ENCODE measurements at places on chromosomes 11 and 22. TPM values are rescaled to one million over a fixed set of nuclear protein-coding genes. Genes with fewer than 3 reads are reported as not detected.

GRCh38 chr11:94184846-94185245, 56.2 kb downstream of the PANX1 start:
- no peak for DNase-seq

GRCh38 chr11:101583251-101584128, at the start of gene TRPC6:
TSS of gene TRPC6 (minus strand) at chr11:101584007. CDS start at chr11:101583503, 504 bp downstream.
- DNase-seq, result peak; percentile 35

Gene SLC22A25
- not detected for total RNA-seq

GRCh38 chr11:66075273-66075672, 5.2 kb downstream of the PACS1 start:
- DNase-seq, result no peak

Gene VWCE
- total RNA-seq, result 25.3 TPM

DNA sequence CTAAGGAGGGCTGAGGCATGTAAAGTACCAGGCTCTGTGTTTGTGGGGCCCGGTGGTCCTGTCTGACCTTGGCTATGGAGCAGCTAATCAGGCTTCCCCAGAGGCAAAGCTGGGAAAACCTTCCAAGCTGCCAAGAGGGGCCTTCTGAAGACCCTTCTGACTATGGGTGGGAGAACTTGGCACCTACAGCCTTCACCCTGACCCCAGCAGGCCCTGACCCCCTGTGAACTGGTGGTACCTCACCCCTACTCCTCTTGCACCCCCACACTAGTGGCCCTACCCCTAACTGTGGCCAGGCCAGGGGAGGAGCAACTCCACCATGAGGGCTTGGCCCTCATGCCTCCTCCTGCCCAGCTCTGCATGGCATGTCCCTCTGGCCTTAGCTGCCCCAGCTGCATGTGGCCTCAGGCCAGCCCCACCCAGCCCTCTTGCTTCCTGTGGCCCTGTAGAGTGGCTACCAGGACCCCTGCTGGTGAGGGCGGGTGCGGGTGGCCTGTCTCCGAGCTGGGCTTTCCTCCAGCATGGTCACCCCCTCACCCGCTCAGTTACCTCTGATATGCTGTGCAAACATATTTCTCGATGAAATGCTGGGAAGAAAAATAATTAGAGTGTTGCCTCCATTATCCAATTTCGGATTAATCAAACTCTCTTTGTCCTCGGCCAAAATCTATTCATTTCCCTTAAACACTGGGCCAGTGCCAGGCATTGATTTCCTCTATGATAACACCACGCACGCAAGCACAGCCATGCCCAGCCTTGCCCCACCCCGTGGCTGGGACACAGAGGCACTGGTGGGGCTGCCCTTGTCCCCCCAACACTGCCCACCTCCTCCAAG, 7.5 kb downstream of the GNAZ start:
- no peak for DNase-seq
